Right renal cortex interstitium (tissue), 3 donors: ENCODE measurements at places on chromosomes 7 and 10. TPM values are rescaled to one million over a fixed set of nuclear protein-coding genes. Genes with fewer than 3 reads are reported as not detected.

GRCh38 chr10:111131168-111131799 is 54.5 kb downstream of the ADRA2A start:
- DNase-seq = no peak

Gene CH25H
- polyA plus RNA-seq = 0.13 TPM

- no peak for DNase-seq
Observed at GRCh38 chr10:120729547-120729946, 121.6 kb upstream of the WDR11 start.

Gene COL17A1
- 0.29 TPM for polyA plus RNA-seq

Gene MEPCE
- polyA plus RNA-seq = 51.9 TPM

GRCh38 chr10:34908481-34908880 is 93.4 kb upstream of the PARD3 start:
- DNase-seq = no peak

Gene CREB5
- 6.3 TPM for polyA plus RNA-seq

- DNase-seq = no peak
Observed at GRCh38 chr7:121279060-121279620, 49.7 kb upstream of the WNT16 start.

Gene SH2B2
- polyA plus RNA-seq = 4.1 TPM

DNA sequence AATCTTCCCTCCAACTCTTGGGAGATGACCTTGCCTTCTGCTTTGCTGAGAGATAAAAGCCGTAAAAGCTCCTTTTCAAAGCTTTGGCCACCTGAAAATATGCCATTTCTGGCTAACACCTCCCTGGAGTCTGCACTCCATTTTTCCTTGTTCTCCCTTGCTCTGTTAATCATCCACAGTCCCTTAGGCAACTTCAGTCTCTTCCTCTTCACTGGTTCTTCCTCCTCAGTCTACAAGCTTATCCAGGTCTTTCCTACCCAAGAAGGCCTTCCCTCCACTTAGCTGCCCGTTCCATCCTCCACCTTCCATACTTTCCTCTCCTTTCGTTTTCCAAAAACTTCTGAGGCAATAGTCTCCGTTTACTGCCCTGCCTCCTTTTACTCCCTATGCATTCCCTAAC is 30.5 kb downstream of the PAX2 start:
- DNase-seq = no peak

DNA sequence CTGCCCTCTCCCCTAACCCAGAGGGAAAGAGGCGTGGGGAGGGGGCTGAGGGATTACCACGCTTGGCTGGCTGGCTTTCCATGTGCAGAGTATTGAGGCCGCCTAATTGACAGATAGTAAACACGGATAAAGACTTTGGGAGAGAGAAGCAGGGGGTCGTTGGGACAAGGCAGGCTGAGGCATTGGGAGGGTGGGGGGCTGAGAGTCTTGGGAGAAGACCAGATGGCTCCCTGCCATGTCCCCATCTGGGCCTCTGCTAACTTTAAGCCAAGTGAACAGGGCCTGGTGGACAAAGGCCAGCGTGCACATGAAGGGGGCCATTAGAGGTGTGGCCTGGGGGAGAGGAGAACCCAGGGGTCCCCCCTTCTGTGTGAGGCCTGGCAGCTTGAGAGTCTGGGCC is 55.4 kb upstream of the MXI1 start:
- DNase-seq = no peak
